ENCODE measurements at places on chromosomes 11 and 22.

DNA sequence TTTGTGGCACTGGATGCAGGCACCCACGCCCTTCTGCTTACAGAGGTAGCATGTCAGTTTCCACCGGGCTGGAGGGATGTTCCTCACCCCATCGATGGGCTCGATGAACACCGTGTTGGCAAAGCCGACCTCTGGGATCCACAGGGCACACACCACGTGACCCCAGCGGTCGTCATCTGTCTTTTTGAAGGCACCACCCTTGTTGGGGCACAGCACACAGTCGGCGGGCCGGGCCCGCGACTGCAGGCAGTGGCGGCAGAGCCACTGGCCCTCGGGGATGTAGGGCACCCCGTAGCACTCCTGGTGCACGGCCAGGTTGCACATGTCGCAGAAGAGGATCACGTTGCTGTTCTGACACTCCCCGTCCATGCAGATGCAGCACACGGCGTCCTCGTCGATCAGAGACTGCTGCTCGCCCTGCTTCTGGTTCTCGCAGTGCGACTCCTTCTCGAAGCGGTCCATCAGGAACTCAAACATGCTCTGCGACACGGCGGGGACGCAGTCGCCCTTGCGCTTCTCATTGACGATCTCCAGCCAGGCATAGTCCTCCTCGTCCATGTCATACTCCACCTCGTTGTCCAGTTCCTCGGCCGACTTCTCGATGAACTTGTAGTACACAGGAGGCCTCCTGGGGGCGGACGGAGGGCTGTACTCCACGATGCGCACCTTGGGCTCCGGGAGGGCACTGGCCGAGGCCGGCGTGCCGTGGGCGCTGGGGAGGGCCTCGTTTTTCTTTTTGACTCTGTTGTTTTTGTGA, 4.2 kb downstream of the BRD1 start:
- DNase-seq, result no peak

- no peak for DNase-seq
Measured at GRCh38 chr11:125052047-125052446, 11.1 kb upstream of the SLC37A2 start.

DNA sequence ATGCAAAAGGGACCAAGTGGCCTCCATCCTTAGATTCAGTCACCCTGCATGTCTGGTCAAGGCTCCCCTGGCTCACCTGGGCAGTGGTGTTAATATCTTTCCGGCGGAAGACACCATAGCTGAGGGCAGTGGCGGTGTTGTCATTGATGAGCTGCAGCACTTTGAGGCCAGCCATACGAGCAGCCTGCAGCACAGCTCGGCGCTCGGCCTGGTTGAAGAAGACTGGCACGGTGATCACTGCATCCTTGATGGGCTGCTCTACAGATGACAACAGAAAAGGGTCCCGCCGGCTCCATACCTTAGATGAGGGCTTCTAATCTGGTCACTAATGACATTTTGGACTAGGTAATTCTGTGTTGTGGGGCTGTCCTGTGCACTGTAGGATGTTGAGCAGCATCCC, 2.6 kb downstream of the HYOU1 start:
- DNase-seq, result no peak

GRCh38 chr11:60918251-60918938, 4.4 kb downstream of the TMEM109 start:
- DNase-seq, result no peak

DNA sequence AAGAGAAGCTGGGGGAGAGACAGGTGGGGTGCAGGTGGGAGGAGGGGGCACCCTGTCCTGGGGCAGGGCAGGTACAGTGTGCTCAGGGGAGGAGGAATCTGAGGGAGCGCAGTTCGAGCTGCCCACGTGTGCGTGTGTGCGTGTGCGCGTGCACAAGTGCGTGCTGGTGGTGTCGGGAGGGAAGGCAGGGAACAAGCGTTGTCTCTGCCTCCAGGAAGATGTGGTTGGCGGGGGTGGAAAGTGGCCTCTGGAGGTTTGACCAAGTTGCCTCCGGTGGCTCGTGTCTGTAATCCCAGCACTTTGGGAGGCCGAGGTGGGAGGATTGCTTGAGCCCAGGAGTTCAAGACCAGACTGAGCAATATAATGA, 49.9 kb upstream of the THY1 start:
- no peak for DNase-seq

- no peak for DNase-seq
Measured at GRCh38 chr22:42431401-42432019, 693 bp downstream of the NFAM1 start.

DNA sequence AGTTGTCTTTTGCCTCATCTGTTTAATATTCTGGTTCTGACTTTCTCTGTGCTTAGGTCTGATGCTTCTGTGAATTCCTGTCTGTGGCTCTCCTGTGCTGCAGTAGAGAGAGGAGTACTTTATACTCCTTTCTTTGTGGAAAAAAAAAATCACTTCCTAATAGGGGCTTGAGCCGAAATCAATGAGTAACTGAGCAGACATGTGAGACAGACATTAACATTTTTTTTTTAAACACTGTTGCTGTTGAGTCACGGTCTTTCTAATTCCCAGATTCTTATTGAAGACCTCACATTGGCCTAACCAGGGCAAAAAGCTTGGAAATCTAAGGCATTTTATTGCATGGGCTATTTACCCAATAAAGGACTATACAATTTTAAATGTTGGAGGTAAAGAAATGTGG, 86.1 kb downstream of the GRM5 start:
- no peak for DNase-seq

DNA sequence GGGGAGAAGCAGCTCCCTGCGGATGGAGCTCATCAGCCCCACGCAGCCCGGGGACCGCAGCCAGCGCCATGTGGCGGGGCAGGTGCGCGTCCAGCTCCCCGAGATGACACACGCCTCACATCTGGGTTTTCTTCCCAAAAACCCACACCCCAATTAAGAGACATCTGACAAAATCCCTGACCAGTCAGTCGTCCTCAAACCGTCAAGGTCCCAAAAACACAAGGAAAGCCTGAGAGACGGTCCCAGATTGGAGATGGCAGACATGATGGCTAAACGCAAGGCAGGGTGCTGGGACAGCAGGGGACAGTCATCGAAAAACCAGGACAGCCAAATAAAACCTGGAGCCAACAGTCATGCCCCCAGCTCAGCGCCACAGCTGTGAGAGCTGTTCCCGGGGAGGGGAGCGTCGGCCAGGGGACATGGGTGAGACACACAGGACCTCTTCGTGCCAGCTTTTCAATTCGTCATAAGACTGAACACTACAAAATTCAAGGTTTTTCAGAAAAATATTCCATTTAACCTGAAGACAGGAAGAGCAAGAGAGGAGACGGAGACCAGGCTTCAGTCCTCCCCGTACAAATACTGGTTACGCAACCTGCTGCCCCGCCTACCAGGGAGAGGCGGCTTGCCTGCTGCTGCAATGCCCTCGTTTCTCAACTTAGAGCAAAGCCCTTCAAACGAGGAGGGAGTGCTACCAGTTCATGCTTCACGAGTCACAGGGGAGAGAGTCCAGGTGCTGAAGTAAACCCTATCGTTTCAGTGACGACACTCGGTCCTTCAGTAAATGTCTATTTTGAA, 10.5 kb downstream of the TOLLIP start:
- no peak for DNase-seq

DNA sequence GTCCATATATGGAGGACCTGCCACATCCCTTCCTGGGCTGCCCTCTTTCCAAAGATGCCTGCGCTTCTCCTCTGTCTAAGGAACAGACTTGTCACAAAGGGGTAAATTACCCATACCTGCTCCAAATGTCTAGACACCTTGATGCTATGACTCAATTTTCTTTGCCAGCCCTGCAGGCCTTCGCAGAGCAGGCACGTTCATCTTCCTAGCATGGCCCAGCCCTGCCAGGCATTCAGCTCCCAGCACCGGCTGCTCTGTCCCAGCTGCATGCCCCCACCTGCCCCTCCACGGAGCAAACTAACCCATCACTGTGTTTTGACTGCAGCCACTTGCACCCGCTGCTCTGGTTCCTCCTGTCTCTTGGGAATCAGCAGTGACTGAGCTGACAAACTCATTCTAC, 526.1 kb downstream of the MIAT start:
- no peak for DNase-seq

- no peak for DNase-seq
Measured at GRCh38 chr11:128890543-128891368, at the start of gene KCNJ5. Gene KCNJ5, plus strand, starts transcription at chr11:128891356. Its CDS starts 19,918 bp downstream, at chr11:128911274.

DNA sequence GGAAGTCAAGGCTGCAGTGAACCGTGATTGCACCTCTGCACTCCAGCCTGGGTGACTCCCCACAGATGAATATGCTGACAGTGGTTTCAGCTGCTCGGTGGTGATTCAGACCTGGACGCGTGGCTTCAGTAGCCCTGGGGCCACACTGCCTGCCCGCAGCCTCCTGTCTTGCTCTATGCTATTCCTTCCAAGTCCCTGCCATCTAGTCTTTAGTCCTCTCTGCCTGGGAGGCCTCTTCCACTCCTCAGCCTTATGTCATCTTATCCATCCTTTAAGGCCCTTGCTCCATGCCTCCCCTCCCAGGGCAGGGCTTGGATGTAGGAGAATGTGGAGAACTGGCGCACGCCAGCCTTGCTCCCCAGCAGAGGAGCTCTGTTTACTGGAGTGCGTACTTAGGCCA, 23.0 kb downstream of the YDJC start:
- DNase-seq, result no peak

DNA sequence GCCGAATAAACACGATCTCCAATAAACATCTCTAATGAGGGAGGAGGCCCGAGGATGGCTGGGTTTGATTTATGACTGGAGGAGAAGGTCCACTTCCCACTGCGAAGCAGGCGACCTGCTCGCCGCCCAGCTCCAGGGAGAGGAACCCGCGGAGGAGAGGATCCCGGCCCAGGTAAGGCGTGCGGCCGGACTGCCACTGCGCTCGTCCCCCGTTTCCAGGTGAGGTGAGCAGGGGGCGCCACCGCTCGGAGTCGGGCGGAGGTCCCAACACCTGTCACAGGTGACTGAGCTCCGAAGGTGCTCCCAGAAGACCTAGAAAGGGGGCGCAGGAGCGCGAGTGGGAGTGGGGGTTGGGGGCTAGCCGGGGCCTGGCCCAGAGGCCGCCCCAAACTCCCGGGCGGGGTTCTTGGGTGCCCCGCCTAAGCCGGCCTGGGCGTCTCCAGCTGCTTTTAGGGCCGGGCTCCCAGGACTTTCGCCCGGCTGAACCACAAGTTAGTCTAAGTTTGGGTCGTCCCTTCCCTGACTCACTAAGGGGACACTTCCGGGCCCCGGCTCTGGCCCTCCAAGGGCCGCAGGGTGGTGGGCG, 5.4 kb upstream of the PAX6 start:
- no peak for DNase-seq

- no peak for DNase-seq
Measured at GRCh38 chr11:59866397-59866796, at the start of gene TCN1. Gene TCN1, minus strand, starts transcription at chr11:59866487. Its CDS starts 17 bp downstream, at chr11:59866470.

GRCh38 chr11:124872280-124872679, 7.0 kb downstream of the ROBO3 start:
- DNase-seq, result no peak

DNA sequence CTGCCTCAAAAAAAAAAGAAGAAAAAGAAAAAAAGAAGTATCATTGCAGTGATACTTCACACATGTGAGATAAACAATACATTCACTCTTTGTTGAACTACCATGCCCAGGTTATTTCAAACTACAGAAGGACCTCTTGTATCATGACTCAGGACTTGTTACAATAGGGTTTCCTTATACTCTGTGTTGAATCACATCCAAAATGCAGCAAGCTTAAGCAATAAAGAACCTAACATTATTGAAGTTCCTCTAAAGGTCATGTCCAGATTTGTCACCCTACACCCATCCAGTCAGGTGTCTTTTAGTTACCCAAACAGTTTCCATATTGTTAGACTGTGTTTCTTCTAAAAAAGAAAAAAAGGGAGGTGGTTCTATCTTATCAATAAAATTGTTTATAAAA, 26.9 kb upstream of the ALKBH3 start:
- DNase-seq, result no peak

GRCh38 chr22:44479662-44480061, 18.4 kb downstream of the RTL6 start:
- no peak for DNase-seq

GRCh38 chr11:68379206-68379605, 66.8 kb downstream of the LRP5 start:
- DNase-seq, result no peak
